ENCODE measurements at places on chromosomes 7 and 10.

DNA sequence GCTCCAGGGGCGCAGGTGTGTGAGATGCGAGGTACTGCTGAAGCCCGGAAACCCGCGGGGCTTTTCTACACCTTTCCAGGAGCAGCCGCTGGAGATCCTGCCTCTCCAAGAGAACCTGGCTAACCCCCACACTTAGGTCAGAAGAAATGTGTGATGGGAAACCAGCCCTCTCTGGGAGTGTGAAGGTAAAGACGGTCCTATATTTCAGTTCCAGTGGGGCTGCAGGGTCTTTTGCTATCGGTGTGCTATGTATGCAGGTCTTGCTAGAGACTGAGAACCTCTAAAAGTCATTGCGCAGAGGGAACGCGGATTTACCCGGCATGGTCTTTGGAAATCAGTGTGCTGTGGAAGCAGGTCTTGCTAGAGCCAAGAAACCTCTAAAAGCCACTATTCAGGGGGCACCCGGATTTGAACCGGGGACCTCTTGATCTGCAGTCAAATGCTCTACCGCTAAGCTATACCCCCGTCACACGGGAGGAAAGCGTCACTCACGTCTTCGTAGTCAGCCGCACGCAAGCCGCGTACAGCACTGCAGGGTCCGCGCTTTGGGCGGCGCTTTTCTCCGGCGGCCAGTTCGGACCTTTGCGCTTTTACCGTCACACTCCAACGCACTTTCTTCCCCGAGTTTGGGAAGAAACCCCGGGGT, 46.0 kb downstream of the ZNF777 start:
- DNase-seq, result peak; percentile 35

- DNase-seq, result no peak
Measured at GRCh38 chr7:157826566-157826965, 489.8 kb downstream of the DNAJB6 start.

- no peak for DNase-seq
Measured at GRCh38 chr10:79585870-79586527, 24.7 kb upstream of the SFTPA1 start.

GRCh38 chr7:32251659-32252058, 181.5 kb upstream of the PDE1C start:
- DNase-seq, result no peak

GRCh38 chr7:114783508-114783907, 138.4 kb upstream of the MDFIC start:
- DNase-seq, result no peak

DNA sequence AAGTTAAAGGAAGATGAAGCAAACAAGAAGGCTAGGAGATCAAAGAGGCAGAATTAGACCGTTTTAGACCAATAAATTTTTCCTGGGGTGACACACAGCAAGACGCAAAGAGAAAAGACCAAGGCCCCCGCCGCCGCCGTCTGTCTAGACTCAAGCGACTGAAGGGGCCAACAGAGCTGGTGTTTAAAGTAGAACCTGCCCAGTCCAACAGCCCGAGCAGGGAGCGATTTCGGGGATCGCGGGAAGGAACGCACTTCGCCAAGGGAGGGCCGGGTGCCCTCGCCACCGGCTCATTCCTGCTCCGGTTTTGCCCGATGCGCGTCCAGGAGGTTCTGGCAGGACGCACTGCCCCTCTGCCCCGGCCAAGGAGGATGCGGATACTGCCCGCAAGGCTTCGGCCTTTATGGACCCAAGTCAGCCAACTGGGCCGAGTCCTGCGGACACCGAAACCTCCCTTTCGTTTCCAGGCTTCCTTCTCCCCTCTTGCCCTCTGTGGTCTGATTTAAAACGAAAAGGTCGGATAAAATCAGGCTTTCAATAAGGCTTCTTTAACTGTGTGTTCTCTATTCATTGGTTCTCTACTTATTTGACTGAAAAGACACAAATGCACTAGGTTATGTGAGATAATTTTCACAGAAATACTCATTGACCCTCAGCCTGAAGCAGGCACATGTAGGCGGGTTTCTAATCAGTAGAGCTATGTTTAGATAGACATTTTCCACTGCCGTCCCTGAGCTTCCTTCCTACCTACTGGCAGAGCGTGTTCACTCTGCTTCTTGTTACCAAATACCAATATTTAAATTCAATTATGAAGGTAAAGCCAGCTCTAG, 2.2 kb upstream of the HOXA7 start:
- no peak for DNase-seq

DNA sequence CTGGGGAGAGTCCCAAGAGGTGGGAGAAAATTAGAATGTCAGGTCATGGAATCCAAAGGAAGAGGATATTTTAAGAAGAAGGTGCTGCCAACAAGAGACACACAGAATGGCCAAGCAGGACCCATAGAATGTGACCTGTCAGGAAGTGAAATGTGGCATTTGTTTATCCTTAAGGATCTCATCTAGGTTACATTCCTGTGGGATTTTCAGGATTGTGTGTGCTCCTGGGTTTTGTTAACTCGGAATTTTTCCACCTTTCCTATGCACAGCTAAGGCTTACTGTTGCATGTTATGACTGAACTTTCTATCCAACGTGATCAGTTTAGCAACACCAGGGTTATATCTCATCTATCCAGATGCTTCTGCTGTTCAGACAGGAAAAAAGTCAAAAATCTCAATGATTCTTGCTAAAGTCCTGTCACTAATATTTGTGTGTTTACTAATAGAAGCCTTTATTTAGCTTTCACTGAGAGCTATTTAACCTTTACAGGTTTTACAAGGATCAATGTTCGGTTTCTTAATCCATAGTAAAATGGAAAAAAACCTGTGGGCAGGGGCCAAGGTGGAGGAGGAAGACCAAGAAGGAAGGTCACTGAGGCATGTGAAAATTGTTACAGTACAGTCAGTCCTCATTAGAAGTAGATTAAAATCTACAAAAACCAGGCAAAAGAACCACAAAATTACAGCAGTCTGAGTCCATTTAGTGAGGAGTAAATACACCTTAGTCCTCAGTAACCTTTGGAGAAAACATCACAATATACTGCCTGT, 437.8 kb upstream of the NPVF start:
- DNase-seq, result no peak

DNA sequence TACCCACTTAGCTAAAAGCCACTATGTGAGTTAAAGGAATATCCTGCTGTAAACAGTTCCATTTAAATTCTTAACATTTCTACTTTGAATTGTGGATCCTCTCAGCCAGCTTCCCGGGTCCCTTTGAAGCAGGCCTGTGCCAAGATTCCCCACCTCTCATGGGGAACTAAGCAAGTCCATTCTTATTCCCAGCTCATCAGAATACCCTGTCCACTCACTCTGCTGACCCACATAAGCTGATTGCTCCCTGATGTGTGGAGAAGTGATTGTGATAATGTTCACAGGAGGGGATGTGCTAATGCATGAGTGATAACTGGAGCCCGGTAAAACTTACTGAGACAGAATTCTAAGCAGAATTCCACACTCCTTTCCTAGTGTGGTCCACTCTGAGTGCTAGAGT, 709.7 kb downstream of the CNTNAP2 start:
- no peak for DNase-seq

DNA sequence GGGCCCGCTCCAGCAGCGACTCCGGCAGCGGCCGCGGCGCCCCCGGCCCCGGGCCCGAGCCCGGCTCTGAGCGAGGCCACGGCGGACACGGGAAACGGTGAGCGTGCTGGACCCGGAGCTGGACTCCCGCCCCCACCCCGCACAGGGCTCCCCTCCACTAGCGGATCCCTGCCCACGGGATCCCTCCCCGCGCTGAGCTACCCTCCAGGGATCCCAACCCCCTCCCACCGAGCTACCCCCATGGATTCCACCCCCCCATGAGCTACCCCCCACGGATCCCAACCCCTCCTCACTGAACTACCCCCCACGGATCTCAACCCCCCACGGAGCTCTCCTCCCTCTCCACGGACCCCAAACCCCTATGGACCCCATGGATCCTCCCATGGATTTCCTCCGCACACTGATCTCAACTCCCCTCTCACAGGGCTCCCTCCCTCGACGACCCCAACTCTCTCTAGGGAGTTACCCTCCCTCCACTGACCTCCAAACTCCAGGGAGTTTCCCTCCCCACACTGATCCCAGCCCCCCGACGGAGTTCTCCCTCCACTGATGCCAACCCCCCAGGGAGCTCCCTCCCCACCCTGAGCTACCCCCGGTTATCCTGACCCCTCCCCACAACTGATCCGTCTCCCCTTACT, 20.6 kb upstream of the HSPB1 start:
- DNase-seq, result no peak

GRCh38 chr7:138549082-138549481, 89.0 kb downstream of the TRIM24 start:
- no peak for DNase-seq

GRCh38 chr10:6348096-6348874, 145.6 kb downstream of the PFKFB3 start:
- peak; percentile 40 for DNase-seq

- DNase-seq, result no peak
Measured at GRCh38 chr7:151862606-151863381, 14.1 kb downstream of the PRKAG2 start.

DNA sequence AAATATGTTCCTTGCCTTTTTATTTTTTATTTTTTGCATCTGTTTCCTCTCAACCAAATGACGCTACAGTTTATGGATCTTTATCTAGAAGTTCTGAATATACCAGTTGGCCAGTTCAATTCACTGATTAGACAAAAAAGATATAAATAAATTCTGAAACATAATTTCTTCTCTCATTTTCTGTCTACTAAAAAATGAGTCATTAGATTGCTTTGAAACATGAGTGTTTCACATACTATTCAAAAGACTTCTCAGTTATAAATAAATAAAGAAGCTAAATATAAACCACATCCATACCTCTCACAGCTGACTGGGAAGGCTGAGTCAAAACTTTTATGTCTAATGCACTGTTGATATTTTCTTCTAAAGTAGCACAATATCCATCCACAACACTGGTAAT, 97.6 kb upstream of the GPR22 start:
- no peak for DNase-seq

DNA sequence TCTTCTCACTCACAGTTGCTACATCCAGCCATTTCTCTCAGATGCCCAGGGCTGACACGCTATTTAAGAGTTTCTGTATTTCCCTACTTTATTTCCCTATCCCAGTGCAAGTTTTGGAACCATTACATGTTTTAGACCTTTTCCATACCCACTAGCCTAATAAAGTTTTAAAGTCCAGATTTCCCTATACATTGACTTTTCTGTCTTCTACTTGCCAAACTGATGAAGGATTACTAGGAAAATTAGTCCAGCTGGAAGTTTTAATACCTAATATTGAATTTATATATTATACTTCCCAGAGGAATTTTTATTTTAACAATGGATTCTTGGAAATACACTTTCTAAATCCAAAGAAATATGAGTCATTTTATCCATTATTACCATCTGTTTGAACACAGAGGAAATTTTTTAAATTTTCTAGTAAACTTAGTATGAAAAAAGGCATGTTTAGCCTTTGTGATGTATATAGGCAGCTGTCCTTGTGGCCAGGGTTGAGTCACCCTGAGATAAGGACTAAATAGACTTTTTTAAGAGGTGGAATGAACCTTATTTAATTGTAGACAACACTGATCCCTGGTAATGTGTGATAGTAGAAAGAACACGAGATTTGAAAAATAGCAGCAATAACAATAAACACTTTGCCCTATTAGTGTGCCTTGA, 205.0 kb downstream of the TFEC start:
- DNase-seq, result no peak

GRCh38 chr7:151875942-151876898, 695 bp downstream of the PRKAG2 start:
- peak; percentile 36 for DNase-seq

GRCh38 chr10:48818081-48818480, 121.6 kb downstream of the LRRC18 start:
- DNase-seq, result no peak

GRCh38 chr7:10106609-10107008, 867.1 kb upstream of the PHF14 start:
- DNase-seq, result no peak

DNA sequence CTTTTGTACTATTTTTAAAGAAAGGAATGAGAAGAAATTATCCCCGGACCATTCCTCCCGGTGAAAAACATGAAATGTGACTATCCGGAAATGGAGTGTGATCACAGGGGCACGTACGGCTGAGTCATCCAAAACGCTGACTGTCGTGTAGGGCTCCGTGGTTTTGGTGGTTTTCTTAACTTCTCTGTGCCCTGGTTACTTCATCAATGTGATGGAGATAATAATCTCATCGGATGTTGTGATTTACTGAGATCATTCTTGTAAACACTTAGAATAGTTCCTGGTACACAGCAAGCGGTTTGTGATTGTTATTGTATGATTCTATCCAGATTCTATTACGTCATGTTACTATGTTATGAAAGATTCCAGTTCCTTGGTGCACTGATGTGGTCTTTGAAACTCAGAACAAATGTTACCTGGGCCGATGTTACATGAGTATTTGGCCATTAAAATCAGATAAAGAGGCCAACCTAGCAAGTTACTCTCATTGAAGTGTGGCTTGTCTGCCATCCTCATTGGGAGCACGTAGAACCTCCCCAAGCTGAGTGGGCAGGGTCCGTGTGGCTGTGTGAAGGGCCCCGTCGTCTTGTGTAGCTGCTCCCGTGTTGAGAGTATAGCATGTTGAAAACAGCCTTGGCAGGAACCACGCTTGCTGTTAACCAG, 99.5 kb downstream of the CAMK1D start:
- DNase-seq, result peak; percentile 3

DNA sequence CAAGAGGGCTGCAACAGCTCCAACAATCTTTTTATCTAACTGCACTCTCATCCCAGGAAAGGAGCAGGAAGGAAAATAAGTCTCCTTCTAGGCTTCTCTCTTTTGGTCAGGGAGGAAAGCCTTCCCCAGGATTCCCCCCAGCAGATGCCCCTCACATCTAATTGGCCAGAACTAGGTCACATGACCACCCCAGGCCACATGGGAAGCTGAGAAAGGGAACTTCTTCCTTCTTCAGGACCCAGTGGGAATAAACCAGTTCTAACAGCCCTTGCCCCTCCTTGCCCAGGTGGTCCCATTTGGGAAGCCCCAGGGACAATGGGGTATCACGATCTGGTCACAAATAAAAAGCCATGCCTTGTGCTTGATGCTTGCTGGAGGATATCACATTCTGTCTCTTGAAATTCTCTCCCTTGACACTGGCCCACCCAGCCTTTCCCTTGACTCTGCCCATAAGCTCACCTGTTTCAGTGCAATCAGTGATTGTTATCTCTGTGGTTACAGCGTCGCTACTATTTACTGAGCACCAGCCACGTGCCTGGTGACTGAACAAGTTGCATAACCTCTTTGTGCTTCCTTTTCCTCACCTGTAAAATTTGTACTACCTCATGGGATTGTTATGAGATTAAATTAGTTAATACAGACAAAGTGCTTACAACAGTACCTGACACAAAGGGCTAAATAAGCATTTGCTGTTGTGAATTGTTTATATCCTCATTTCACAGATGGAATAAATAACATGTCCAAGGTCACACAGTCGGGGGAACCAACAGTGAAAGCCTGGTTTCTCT, 9.0 kb upstream of the TACR2 start:
- no peak for DNase-seq

Measured in stimulated activated CD8-positive, alpha-beta memory T cell treated with anti-CD3 and anti-CD28 coated beads, Interleukin-15, amount 100 ng/mL, for 24 hours (primary cell).